ENCODE measurements at places on chromosomes 13 and 19. TPM values are rescaled to one million over a fixed set of nuclear protein-coding genes. Genes with fewer than 3 reads are reported as not detected.
A peak's percentile ranks its signal among the peaks of the same experiment; 100 is the strongest.

Gene IRGC
- total RNA-seq: not detected

Gene ASF1B
- total RNA-seq: 4.6 TPM

GRCh38 chr19:12230751-12231733 lies 63.6 kb downstream of the ZNF44 start:
- H3K4me3 ChIP-seq: no peak overlapping the region
- no peak overlapping the region for H3K27ac ChIP-seq
- H3K4me1 ChIP-seq: no peaks in the 10 kb centered on the region
- H3K27me3 ChIP-seq: no peaks in the 10 kb centered on the region
- no peak for DNase-seq

DNA sequence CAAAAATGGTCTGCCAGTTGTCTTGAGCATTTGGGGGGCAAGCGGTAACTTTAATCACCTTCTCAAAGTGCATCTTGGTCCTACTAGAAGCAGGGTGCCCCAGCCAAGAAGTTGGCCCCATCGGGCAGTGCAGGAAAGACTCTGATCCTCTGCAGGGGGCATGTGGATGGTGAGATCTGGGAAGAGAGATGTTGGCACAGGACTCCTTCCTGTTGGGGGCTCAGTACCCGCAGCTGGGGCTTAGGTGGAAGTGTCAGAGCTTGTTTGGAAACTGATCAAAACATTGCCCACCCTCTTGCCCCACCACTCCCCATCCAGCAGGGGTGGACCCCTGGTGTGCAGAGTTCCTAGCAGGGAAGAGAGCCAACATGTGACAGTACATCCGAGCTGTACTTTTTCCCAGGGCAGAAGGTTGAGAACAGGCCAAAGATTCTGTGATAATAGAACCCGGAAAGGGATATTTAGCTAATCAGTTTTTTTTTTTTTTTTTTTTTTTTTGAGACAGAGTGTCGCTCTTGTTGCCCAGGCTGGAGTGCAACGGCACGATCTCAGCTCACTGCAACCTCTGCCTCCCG lies 8.8 kb downstream of the RRAS start:
- no peaks in the 10 kb centered on the region for H3K27me3 ChIP-seq
- no peak for DNase-seq

- H3K27ac ChIP-seq: no peak overlapping the region
- H3K27me3 ChIP-seq: no peaks in the 10 kb centered on the region
- no peak for DNase-seq
These were observed 223.2 kb downstream of the FGF9 start for GRCh38 chr13:21894091-21894490.

- H3K27me3 ChIP-seq: no peaks in the 10 kb centered on the region
- DNase-seq: no peak
- H3K36me3 ChIP-seq: no peaks in the 10 kb centered on the region
- no peak overlapping the region for H3K4me3 ChIP-seq
These were observed 693.4 kb downstream of the PCDH9 start for GRCh38 chr13:66536746-66537145.

DNA sequence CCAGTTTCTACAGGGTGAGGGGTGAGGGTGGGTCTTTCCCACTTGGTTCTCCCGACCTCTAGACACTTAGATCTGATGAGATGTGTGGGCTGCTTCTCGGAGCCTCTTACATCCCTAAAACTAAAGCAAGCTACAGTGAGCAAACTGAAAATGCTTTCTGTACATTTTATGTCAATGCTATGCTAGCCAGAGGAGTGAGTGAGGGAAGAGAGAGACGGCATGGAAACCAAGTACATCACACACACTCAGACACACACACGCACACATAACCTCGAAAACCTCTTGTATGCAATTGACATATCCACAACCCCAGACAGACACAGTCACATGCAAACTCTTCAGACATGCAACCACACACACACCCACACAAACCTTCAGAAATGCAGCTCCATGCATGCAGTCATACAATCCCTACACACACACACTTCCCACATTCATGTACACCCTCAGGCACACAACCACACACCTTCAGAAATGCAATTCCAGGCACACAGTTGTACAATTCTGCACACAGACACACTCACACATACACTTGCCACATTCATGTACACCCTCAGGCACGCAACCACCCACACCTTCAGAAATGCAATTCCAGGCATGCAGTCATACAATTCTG lies 1.4 kb downstream of the SLC1A6 start:
- H3K27ac ChIP-seq: no peak overlapping the region
- H3K27me3 ChIP-seq: peaks cover 22% of the 10 kb centered on the region
- DNase-seq: no peak
- no peak overlapping the region for H3K4me3 ChIP-seq

- no peaks in the 10 kb centered on the region for H3K27me3 ChIP-seq
- no peak overlapping the region for H3K27ac ChIP-seq
- DNase-seq: no peak
- no peak overlapping the region for H3K4me3 ChIP-seq
These were observed 7.7 kb upstream of the ZNF611 start for GRCh38 chr19:52742516-52742915.

GRCh38 chr13:76668141-76668540 lies 218.1 kb downstream of the KCTD12 start:
- H3K27me3 ChIP-seq: no peaks in the 10 kb centered on the region
- no peak for DNase-seq
- H3K27ac ChIP-seq: no peak overlapping the region
- H3K4me3 ChIP-seq: no peak overlapping the region

- no peak overlapping the region for H3K4me3 ChIP-seq
- H3K36me3 ChIP-seq: peaks cover 9% of the 10 kb centered on the region
- H3K4me1 ChIP-seq: peaks cover 74% of the 10 kb centered on the region
- peak overlapping the region; percentile 99 for H3K27ac ChIP-seq
These were observed 40.8 kb downstream of the ZSWIM4 start for GRCh38 chr19:13835791-13836723.
